Left ventricle myocardium inferior (tissue), 1 donor: ENCODE measurements at places on chromosomes 7 and 10. TPM values are rescaled to one million over a fixed set of nuclear protein-coding genes. Genes with fewer than 3 reads are reported as not detected.
A peak's percentile ranks its signal among the peaks of the same experiment; 100 is the strongest.

The ARMH3 gene
- total RNA-seq, result 58.9 TPM

The UCMA gene
- not detected for total RNA-seq

The ZNF248 gene
- total RNA-seq, result 15.1 TPM

The AMPH gene
- 2.6 TPM for total RNA-seq

The ATOH7 gene
- not detected for total RNA-seq

The CHST15 gene
- total RNA-seq, result 4.5 TPM

The ICA1 gene
- 54.9 TPM for total RNA-seq

The AP3M1 gene
- 30.6 TPM for total RNA-seq

The GPR141 gene
- 0.33 TPM for total RNA-seq

The LBX1 gene
- not detected for total RNA-seq

GRCh38 chr7:103888603-103889153 is 100.8 kb downstream of the RELN start:
- no peak overlapping the region for H3K27ac ChIP-seq
- H3K27me3 ChIP-seq, result no peaks in the 10 kb centered on the region
- no peak for DNase-seq
- H3K36me3 ChIP-seq, result no peaks in the 10 kb centered on the region
- H3K4me1 ChIP-seq, result no peaks in the 10 kb centered on the region
- no peak overlapping the region for H3K4me3 ChIP-seq

DNA sequence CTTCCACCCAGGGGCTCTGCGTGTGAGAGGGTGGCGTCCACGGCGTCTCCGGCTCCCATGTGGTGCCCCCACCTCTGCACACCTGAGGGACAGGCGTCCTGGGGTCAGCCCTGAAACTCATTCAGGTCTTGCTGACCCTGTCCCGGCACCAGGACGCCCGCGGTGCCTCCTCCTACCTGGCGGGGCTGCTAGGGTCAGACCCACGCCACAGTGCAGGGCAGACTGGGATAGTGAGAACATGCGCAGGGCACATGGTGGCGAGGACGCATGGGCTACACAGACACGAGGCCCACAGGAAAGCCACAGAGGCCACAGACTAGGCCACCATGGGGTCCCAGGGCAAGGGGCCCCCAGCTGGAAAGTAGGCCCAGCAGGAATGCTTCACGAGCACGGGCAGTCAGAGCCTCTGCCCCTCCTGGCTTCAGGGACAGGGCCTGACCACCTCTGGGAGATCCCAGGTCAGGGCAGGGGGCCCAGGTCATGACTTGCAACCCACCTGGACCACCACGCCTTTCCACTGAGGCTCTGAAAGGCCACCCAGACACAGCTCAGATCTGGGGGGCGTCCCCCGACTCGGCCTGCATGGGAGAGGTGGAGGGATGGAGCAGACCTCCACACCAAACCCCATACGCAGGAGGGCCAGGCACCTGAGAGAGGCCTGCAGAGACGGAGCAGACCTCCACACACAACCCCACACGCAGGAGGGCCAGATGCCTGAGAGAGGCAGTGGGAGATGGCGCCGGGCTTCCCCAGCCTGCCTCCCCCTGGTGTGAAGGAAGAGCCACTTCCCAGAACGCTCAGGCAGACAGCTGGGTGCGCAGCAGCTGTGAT is 188.6 kb downstream of the ELFN1 start:
- no peak overlapping the region for H3K4me3 ChIP-seq
- DNase-seq, result no peak
- no peaks in the 10 kb centered on the region for H3K27me3 ChIP-seq
- no peaks in the 10 kb centered on the region for H3K36me3 ChIP-seq
- H3K27ac ChIP-seq, result no peak overlapping the region

- H3K4me1 ChIP-seq, result no peaks in the 10 kb centered on the region
- H3K36me3 ChIP-seq, result no peaks in the 10 kb centered on the region
- DNase-seq, result no peak
Measured at GRCh38 chr7:111357691-111358090, 204.6 kb downstream of the IMMP2L start.

- no peaks in the 10 kb centered on the region for H3K36me3 ChIP-seq
- peaks cover 17% of the 10 kb centered on the region for H3K4me1 ChIP-seq
- H3K27me3 ChIP-seq, result no peaks in the 10 kb centered on the region
- no peak overlapping the region for H3K27ac ChIP-seq
- no peak for DNase-seq
Measured at GRCh38 chr10:44326474-44327030, 58.3 kb downstream of the CXCL12 start.

- no peaks in the 10 kb centered on the region for H3K27me3 ChIP-seq
- peak overlapping the region; percentile 93 for H3K27ac ChIP-seq
- peak overlapping the region; percentile 68 for H3K4me3 ChIP-seq
- DNase-seq, result no peak
Measured at GRCh38 chr7:18496341-18496700, 772 bp downstream of the HDAC9 start.

- no peak overlapping the region for H3K4me3 ChIP-seq
- DNase-seq, result no peak
- peaks cover 16% of the 10 kb centered on the region for H3K4me1 ChIP-seq
- peaks cover 99% of the 10 kb centered on the region for H3K36me3 ChIP-seq
- no peak overlapping the region for H3K27ac ChIP-seq
- H3K27me3 ChIP-seq, result no peaks in the 10 kb centered on the region
Measured at GRCh38 chr10:77983384-77984341, 45.7 kb downstream of the POLR3A start.

GRCh38 chr7:53110425-53110824 is 75.0 kb downstream of the POM121L12 start:
- H3K27me3 ChIP-seq, result no peaks in the 10 kb centered on the region
- H3K36me3 ChIP-seq, result no peaks in the 10 kb centered on the region
- no peak overlapping the region for H3K27ac ChIP-seq
- no peak for DNase-seq

DNA sequence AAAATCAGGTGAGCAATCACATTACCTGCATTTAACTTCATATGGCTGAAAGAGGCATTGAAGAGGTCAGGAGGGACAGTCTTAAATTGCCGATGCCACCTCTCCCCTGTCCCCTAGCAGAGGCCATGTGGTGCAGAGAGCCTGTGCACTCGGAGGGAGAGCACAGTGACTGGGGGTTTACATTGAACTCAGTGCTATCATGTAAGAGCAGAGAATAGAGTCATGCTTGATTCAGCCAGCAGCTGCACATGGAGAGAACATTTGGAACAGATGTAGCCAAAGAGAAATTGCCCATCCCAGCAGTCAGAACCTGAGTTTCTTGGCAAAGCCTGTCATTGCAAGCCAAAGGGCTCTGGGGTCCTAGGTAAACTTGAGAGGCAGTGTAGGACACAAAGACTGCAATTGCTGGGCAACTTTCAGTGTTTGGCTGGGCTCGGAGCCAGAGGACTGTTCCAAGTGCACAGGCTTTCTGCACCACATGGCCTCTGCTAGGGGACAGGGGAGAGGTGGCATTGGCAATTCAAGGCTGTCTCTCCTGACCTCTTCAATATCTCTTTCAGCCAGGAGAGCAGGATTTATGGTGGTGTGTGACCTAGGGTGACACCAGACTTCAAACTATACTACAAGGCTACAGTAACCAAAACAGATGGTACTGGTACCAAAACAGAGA is 267.1 kb downstream of the REEP3 start:
- H3K27ac ChIP-seq, result no peak overlapping the region
- no peaks in the 10 kb centered on the region for H3K36me3 ChIP-seq
- H3K4me3 ChIP-seq, result no peak overlapping the region
- H3K4me1 ChIP-seq, result no peaks in the 10 kb centered on the region
- DNase-seq, result peak; percentile 19

DNA sequence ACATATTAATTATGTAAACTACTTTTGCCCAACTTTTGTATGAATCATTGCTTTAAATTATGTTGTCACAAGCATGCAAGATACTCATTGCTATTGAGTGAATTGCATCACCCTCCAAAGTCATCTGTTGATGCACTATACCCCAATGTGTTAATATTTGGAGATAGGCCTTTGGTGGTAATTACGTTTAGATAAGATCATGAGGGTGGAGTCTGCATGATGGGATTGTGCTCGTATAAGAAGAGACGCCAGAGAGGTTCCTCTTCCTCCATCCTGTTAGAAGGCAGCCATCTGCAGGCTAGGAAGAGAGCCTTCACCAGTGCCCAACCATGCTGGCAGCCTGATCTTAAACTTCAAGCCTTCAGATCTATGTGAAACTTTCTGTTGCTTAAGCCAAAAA is 95.3 kb upstream of the MAGI2 start:
- H3K4me1 ChIP-seq, result no peaks in the 10 kb centered on the region
- DNase-seq, result no peak
- no peak overlapping the region for H3K4me3 ChIP-seq
- no peaks in the 10 kb centered on the region for H3K36me3 ChIP-seq
- no peaks in the 10 kb centered on the region for H3K27me3 ChIP-seq
- H3K27ac ChIP-seq, result no peak overlapping the region

DNA sequence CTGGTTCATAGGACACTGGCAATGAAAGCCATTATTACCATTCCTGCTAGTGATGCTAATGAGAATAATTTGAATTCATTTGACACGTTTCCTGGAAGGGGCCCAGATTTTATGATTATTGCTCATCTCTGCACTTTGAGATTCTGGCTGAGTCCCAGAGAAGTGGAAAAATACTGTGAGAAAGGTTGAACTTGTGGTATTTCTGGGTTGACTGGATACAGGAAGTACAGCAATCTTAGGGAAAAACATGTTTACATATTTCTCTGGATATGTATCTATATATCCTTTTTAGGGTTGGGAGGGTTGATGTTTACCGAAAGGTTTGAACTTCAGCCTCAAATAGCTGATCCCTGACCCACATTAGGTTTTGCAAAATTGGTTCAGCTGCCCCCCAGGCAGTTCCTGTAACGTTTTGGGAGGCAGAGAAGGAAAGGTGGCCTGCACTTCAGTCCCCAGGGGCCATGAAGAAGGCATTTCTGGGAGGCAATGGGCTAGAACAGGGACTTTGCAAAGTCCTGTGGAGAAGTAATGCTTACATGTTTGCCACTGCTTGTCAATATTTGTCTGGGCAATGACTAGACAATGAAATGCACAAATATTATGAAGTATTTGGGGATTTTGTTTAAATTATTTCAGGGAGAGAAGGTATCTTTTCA is 253.7 kb upstream of the PITRM1 start:
- peak overlapping the region; percentile 85 for H3K27ac ChIP-seq
- H3K4me3 ChIP-seq, result no peak overlapping the region
- H3K27me3 ChIP-seq, result no peaks in the 10 kb centered on the region

DNA sequence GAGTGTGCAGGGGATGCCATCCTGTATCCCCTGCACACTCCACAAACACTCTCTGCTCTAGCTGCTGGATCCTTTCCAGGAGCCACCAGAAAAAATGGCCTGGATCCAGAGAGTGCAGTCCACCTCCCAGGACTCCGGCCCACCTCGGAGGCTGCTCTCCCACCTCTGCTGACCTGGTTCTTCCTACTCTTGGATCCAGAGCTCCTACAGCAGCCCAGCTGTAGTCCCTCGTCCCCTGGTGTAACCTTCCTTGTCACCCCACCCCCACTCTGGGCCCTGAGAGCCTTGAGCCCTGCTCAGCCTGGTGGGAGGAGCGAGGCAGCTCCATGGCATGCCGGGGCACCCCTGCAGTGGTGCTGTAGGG is 54.4 kb downstream of the GOLGA7B start:
- no peaks in the 10 kb centered on the region for H3K36me3 ChIP-seq
- no peak overlapping the region for H3K27ac ChIP-seq
- DNase-seq, result no peak
- H3K27me3 ChIP-seq, result peaks cover 18% of the 10 kb centered on the region

DNA sequence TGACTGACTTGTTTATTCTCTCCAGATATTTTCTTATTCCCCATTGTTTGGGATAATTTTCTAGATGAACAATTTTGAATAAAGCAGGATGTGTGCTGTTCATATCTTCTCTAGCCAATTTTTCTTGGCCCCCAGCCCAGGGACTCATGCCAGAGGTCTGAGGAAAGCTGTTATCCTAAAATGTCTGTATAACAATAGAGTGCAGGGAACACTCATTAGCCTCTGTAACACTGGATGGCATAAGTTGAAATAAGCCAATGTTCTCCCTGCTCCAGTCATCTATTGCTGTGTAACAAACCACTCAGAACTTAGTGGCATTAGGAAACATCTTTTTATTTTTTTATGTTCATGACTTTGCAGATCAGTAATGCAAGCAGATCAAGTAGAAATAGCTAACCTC is 121.7 kb upstream of the TRIM24 start:
- H3K27me3 ChIP-seq, result no peaks in the 10 kb centered on the region
- H3K4me3 ChIP-seq, result no peak overlapping the region
- no peaks in the 10 kb centered on the region for H3K36me3 ChIP-seq
- peak; percentile 73 for DNase-seq
- H3K4me1 ChIP-seq, result peaks cover 10% of the 10 kb centered on the region

- H3K4me1 ChIP-seq, result no peaks in the 10 kb centered on the region
- no peak for DNase-seq
- H3K36me3 ChIP-seq, result no peaks in the 10 kb centered on the region
Measured at GRCh38 chr10:14382022-14382421, 51.3 kb upstream of the FRMD4A start.

GRCh38 chr10:7151538-7151937 is 259.3 kb downstream of the SFMBT2 start:
- H3K36me3 ChIP-seq, result no peaks in the 10 kb centered on the region
- no peak overlapping the region for H3K27ac ChIP-seq
- H3K4me3 ChIP-seq, result no peak overlapping the region
- DNase-seq, result no peak
- H3K27me3 ChIP-seq, result peaks cover 27% of the 10 kb centered on the region
- H3K4me1 ChIP-seq, result no peaks in the 10 kb centered on the region

- peak overlapping the region; percentile 86 for H3K27ac ChIP-seq
- H3K36me3 ChIP-seq, result no peaks in the 10 kb centered on the region
- H3K4me3 ChIP-seq, result no peak overlapping the region
- no peaks in the 10 kb centered on the region for H3K27me3 ChIP-seq
Measured at GRCh38 chr7:131546126-131546525, 10.3 kb downstream of the PODXL start.

- DNase-seq, result no peak
- H3K36me3 ChIP-seq, result peaks cover 44% of the 10 kb centered on the region
- H3K4me1 ChIP-seq, result peaks cover 27% of the 10 kb centered on the region
- peak overlapping the region; percentile 60 for H3K27ac ChIP-seq
- no peaks in the 10 kb centered on the region for H3K27me3 ChIP-seq
Measured at GRCh38 chr7:151039850-151040548, 8.3 kb upstream of the ASIC3 start.

GRCh38 chr10:99523251-99523773 is 9.4 kb upstream of the NKX2-3 start:
- H3K27me3 ChIP-seq, result peaks cover 100% of the 10 kb centered on the region
- no peak overlapping the region for H3K27ac ChIP-seq
- peaks cover 38% of the 10 kb centered on the region for H3K4me1 ChIP-seq
- no peaks in the 10 kb centered on the region for H3K36me3 ChIP-seq
- no peak for DNase-seq

DNA sequence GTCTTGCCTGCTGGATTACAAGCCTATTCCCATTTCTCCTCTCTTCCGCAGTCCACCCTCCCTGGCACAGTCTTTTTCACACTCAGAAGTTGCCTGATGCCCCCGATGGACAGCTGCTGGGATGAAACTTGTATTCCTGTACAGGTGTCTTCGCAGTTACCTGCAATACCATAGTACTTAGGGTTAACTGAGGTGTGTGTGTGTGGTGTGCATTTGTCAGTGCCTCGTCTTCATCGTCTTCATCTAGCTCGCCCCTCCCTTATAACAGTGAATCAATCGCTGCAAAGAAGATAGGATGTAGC is 11.0 kb downstream of the NXPH1 start:
- no peak overlapping the region for H3K27ac ChIP-seq
- peaks cover 17% of the 10 kb centered on the region for H3K4me1 ChIP-seq
- H3K4me3 ChIP-seq, result no peak overlapping the region
- peaks cover 91% of the 10 kb centered on the region for H3K27me3 ChIP-seq
- DNase-seq, result no peak
